ENCODE measurements at places on chromosomes 7 and 10. TPM values are rescaled to one million over a fixed set of nuclear protein-coding genes. Genes with fewer than 3 reads are reported as not detected.

DNA sequence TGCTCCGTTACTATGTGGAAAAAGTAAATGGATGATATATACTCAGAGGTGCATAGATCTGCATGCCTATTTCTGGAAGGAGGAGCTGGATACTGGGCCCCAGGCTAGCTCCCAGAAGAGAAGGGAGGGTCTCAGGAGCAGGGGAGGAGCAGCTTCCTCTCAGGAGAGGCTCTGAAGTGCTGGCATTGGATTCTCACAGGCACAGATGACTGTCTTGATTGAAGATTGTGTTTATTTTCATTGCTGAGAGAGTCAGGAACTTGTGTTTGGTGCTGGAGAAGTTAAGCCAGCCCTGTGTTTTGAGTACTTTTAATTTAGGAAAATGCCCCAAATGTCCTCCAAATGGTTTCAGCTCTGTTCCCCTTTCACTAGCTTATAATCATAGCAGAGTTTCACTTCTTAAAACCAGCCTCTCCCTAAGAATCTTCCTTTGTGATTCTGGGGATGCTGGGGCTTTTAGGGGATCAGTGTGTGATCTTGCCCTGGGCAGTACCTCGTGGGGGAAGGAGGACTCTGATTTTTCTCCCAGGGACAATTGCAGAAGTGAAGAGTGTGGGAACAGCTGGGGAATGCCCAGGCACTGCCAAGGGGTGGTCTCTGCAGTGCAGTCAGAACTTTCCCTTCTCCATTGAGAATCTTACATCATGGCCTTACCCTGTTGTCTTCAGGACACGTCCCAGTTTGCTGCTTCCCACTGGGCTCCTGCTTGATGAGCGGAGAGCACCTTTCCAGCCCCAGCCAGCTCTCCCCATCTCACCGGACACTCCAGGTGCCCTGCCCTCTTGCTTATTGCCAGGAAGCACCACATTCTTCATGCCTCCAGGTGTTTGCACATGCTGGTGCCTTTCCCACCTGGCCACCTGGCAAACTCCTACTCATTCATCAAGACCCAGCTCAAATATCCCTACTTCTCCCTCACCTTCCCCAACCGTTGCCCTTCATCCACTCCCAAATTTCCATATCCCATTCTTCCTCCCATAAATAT lies 102.8 kb downstream of the ARHGAP22 start:
- DNase-seq, result no peak

RBM28 gene
- total RNA-seq, result 10.0 TPM

TLX1 gene
- total RNA-seq, result not detected

DNA sequence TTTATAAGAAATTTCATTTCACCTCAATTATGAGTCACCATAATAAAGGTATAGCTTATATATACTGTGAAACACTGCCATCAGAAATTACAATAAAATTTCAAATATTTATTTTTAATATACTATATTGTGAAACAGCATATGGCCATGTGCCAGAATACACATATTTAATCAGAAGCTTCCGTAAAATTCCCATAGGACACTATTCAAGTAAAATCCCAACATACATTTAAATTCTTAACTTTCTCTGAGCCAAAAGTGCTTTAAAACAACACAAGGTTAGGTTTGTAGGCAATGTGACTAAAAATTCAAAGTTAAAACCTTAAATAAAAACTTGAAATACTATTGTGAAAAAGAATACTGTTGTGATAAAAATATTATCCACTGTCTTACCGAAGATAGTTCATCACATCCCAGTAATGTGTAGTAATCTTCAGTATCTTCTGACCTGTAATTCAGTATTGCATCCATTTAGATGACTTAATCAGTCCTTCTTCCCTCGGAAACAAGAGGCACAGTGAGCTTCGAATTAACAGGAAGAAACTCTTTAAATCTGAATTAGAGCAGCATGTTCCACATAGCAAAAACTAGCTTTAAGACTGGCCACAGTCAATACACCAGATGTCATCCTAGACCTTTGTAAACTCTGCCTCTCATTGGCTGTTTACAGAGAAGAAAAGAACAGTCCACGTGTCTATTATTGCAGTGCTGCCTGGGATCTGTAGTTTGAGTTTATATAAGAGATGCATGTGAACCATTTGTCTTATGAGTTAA lies at the start of gene DNAJC12:
Gene DNAJC12, minus strand, starts transcription at position 648 of the 774 bp plus-strand sequence. Its CDS starts 177 bp downstream, at position 471.
- DNase-seq, result no peak

Data from MG63 (cell line).